ENCODE measurements at places on chromosomes 16 and 17. TPM values are rescaled to one million over a fixed set of nuclear protein-coding genes. Genes with fewer than 3 reads are reported as not detected.

The RNF222 gene
- not detected for polyA plus RNA-seq

The PTX4 gene
- not detected for polyA plus RNA-seq

The ENPP7 gene
- polyA plus RNA-seq, result not detected

The RHBDL3 gene
- 0.11 TPM for polyA plus RNA-seq

The TPSG1 gene
- polyA plus RNA-seq, result not detected

The UTS2R gene
- polyA plus RNA-seq, result not detected

The TNRC6A gene
- polyA plus RNA-seq, result 39.3 TPM

The CCL17 gene
- polyA plus RNA-seq, result not detected

The SRL gene
- 0.27 TPM for polyA plus RNA-seq

The TP53TG3D gene
- polyA plus RNA-seq, result not detected

The GAS7 gene
- polyA plus RNA-seq, result not detected

The RDM1 gene
- polyA plus RNA-seq, result 0.21 TPM

The PLD6 gene
- 2.9 TPM for polyA plus RNA-seq

The ATP5PD gene
- 182 TPM for polyA plus RNA-seq

The ARHGAP44 gene
- polyA plus RNA-seq, result 0.11 TPM

The NT5C3B gene
- polyA plus RNA-seq, result 92.5 TPM

The PLEKHG4 gene
- polyA plus RNA-seq, result 35.6 TPM

The VAT1L gene
- 0.56 TPM for polyA plus RNA-seq

The HOXB6 gene
- polyA plus RNA-seq, result 8.8 TPM

The KRT25 gene
- not detected for polyA plus RNA-seq

The TAT gene
- polyA plus RNA-seq, result not detected

The BCO1 gene
- not detected for polyA plus RNA-seq

The KRT20 gene
- polyA plus RNA-seq, result not detected

Measured in endothelial cell of umbilical vein (primary cell).